ENCODE measurements at places on chromosomes 4 and X. TPM values are rescaled to one million over a fixed set of nuclear protein-coding genes. Genes with fewer than 3 reads are reported as not detected.

The COX7B2 gene
- not detected for total RNA-seq

The ITIH6 gene
- total RNA-seq: not detected

The GABRE gene
- total RNA-seq: 13.6 TPM

The FAM9B gene
- total RNA-seq: not detected

The ESX1 gene
- total RNA-seq: not detected

The RBM46 gene
- not detected for total RNA-seq

The TMEM128 gene
- total RNA-seq: 18.6 TPM

The UVSSA gene
- 13.5 TPM for total RNA-seq

The AKAP17A gene
- 13.6 TPM for total RNA-seq

The EVC gene
- total RNA-seq: 47.3 TPM

The RRH gene
- total RNA-seq: not detected

The TBX22 gene
- not detected for total RNA-seq

The CSTF2 gene
- total RNA-seq: 11.4 TPM

The GABRG1 gene
- total RNA-seq: not detected

The FAM47E gene
- not detected for total RNA-seq

The EOLA2 gene
- 13.3 TPM for total RNA-seq

The XK gene
- not detected for total RNA-seq

The ITM2A gene
- 0.98 TPM for total RNA-seq

The HNRNPDL gene
- total RNA-seq: 148 TPM

The RASL11B gene
- total RNA-seq: 1.8 TPM

The RPGR gene
- total RNA-seq: 9.4 TPM

The RAB33A gene
- 0.39 TPM for total RNA-seq

The KLHL34 gene
- not detected for total RNA-seq

The SLC10A6 gene
- total RNA-seq: not detected

The LRP2BP gene
- total RNA-seq: 0.59 TPM

The H2BW2 gene
- total RNA-seq: not detected

The HSPA4L gene
- 6.1 TPM for total RNA-seq

The MAGEA2B gene
- not detected for total RNA-seq

The C4orf46 gene
- total RNA-seq: 16.2 TPM

The GRXCR1 gene
- total RNA-seq: not detected

The FREM3 gene
- not detected for total RNA-seq

The TMEM255A gene
- total RNA-seq: under 0.01 TPM

The BEX2 gene
- total RNA-seq: 0.73 TPM

The MAGEB3 gene
- total RNA-seq: not detected

The PPEF2 gene
- not detected for total RNA-seq

The MAGEA12 gene
- total RNA-seq: not detected

The AADAT gene
- 4.9 TPM for total RNA-seq

The CT55 gene
- not detected for total RNA-seq

The CNKSR2 gene
- 0.98 TPM for total RNA-seq

The GJB1 gene
- not detected for total RNA-seq

The MCF2 gene
- not detected for total RNA-seq

The YY2 gene
- 2.2 TPM for total RNA-seq

The SLC34A2 gene
- not detected for total RNA-seq

The PPBP gene
- not detected for total RNA-seq

The ZDHHC15 gene
- 0.37 TPM for total RNA-seq

The CFAP47 gene
- total RNA-seq: not detected

The DCAF8L2 gene
- total RNA-seq: not detected

The PSAPL1 gene
- not detected for total RNA-seq

The FBXO8 gene
- 30.1 TPM for total RNA-seq

Data from subcutaneous preadipocyte (primary cell).